Kidney epithelial cell (primary cell): ENCODE measurements at places on chromosomes 1 and 21.

GRCh38 chr1:25766721-25767436, 33.1 kb upstream of the SELENON start:
- no peak for DNase-seq

DNA sequence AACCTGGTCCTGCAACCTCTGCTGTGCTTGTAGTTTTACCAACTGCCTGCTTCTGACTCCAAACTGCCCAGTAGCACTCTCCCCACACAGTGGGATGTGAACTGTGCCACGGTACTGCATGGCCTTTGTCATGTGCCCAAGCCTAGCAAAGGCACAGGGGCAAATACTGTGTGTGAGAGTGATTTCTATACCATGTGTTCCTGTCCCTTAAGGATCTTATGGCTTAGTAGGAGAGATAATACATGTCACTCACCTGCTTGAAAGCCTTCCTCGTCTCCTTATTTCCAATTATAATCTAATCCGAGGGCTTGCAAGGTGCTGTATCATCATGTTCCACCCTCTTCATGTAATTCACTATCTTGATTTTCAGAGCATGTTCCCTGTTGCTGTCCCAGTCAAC, 51.3 kb downstream of the UBE4B start:
- no peak for DNase-seq

DNA sequence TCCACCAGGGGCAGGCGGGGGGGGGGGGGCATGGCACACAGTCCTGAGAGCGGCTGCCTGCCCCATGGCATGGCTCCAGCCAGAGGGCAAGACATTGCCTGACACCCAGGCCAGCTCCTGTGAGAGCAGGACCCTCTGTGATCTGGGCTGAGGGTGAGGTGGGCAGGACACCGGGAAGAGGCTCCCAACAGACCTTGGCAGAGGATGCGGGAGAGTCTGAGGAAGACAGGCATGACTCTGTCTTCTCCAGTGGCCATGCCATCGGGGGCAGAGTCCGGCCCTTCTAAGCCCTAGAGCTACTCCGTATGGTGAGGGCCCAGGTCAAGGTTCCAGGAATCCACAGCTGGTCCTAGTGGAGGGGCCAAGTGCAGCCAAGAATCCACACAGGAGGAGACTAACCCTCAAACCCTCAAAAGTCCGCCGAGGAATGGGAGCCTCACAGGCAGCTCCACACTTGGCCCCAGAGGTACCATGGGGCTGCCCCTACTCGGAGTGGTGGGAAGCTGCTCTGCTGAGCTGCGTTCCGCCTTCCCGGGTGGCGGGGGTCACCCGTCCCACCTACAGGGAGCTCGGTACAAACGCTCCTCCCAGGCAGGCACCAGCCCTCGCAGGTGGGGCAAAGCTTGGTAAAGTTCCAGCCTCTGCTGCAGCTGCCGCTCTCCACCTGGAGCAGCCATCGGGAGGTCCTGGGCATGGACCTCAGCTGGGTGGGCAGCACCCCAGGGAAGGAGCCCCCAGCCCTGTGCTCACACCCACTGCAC, 6.5 kb downstream of the ACTRT2 start:
- no peak for DNase-seq

DNA sequence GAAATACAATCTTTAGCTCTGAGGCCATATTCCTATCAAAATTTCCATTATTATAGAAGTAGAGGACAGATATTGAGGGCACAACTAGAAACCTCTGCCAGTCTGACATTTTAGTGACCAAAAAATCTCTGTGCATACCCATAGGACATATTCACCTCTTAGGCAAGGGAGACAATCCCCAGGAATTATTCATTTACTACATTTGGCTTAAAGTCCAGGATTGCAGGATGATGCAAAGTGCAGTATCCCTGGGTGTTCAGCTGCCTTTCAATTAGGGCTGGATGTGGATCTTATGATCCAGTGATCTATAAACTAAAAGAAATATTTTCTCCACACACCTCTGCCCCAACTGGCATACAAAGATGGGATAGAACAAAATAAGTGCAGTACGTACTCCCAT, 50.9 kb downstream of the PTGS2 start:
- DNase-seq = no peak

DNA sequence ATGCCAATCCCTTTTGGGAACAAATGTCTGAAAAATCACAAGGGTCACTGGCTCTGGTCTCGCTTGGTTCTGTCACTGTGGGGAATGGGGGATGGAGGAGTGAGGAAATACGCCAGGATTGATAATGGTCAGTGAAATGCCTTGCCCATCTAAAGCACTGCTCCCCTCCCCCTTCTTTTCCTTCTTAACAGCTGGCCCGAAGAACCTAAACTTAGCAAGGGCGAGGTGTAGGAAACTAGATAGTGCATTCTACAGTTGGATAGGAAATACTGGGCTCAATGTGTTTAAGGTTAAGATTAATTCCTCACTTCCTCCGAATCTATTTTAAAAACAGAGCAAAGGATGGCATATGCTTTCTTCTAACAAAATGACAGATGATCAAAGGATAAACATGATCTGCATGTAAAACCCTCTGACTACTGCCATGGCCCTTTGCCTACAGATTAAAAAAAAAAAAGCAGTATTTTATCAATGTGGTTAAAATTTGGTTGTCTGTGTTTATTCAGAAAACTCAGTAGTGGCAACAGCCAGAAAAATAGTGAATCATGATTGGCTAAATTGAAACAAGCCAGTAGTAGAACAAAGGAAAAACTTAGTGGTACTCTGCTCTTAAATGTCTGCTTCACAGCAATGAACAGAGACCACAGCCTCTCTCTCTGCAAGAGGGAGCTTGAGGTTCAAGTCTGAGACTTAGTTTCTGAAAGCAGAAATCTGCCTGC, 86.1 kb upstream of the VAV3 start:
- no peak for DNase-seq

GRCh38 chr1:206647224-206647623, 11.9 kb downstream of the DYRK3 start:
- no peak for DNase-seq

DNA sequence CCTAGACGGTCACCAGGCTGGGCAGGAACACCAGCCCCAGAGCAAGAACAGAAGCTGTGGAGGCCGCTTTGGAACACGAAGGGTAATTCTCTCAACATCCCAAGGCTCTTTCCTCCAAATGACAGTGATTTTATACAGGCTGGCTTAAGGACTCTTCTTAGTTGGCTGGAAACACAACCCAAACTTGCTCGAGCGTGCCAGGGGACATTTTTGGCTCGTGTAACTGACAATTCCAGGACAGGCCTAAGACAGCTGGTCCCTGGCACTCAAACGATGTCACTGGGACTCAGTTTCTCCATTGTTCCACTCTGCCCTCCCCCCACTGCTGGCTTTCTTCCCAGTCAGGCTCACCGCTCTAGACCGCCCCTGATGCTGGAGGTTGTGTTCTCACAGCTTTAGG, 164.7 kb downstream of the NPHP4 start:
- no peak for DNase-seq

DNA sequence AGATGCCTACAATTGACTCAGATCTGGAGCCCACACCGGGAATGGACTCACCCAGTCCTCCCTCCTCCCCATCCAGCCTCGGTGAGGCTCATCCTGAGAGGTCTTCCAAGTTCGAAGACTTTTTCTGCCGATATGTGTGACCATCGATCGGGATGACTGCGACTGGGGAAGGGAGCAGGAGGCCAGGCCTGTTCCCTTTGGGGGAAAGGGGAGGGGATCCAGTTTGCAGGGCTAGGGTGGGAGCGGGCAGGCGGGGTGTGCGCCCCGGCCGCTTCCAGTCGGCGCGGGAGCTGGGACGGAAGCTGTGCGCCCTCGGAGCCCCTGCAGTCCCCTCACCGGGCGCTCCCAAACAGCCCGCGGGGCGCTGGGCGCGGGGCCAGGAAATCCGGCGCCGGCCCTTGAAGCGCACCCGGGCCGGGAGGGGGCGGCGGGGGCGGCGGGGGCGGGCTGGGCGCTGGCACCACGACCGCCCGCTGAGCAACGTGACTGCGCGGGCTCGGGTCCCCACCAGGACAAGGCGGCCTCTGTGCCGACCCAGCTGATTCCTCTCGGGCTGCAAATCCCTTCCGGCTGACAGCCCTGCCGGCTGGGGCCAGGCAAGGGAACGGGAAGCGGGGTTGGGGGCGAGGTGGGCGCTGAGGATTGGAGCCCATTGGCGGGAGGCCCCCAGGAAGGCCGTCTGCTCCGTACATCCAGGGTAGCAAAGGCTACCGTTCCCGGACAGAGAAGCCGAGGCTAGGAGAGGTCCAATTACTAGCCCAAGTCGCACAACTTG, 103.9 kb downstream of the EBNA1BP2 start:
- DNase-seq = no peak

DNA sequence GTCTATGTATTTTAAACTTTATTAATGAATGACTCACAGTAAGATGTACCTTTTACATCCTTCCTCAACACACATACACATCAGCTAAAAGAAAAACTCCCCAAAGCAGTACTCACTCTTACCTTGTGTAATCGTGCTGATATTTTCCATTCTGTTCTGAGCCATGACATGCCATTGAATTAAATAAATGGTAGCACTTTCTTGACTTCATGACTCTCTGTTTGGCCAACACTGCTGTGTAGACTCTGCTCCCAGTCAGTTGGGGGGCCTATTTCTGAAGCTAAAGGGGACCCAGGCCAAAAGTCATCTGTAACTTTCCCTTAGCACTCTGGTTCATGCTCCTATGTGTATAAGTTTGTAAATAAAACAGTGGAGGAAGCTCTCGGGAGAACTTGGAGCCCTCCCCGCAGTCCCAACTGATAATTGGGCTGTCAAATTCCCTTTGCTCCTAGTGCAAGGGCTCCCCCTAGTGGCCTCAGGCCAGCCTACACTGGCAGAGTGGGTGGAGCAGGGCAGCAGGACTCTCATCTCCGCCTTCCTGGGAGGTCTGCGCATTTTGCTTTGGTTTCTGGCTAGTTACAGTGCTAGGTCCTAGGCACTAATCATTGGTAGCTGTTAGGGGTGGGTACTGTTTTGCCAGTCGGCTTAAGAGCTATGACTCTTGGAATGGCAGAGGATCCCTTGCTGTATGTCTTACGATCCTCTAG, 1.7 kb upstream of the FYB2 start:
- no peak for DNase-seq

- no peak for DNase-seq
Observed at GRCh38 chr1:156337052-156337887, 822 bp downstream of the CCT3 start.

DNA sequence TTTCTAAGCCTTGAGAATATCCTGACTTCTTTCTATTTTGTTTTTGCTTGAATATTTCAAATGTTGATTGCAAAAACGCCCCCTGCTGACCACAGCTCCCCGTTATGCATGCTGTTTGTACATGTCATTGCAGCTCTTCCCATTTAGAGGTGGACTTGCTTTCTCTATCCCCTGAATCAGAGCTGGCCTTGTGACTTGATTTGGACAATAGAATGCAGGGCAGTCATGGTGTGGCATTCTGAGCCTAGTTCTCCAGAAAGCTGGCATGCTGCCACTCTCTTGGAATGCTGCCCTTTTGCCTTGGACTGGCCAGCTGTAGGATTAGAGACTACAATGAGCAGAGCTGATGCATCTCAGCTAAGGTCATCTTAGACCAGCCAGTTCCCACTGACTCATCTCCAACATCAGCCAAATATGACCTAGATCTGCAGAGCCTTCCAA, 1561.5 kb downstream of the MRPL39 start:
- DNase-seq = peak; percentile 34

GRCh38 chr21:38356883-38357625, 100.3 kb downstream of the KCNJ15 start:
- DNase-seq = no peak

DNA sequence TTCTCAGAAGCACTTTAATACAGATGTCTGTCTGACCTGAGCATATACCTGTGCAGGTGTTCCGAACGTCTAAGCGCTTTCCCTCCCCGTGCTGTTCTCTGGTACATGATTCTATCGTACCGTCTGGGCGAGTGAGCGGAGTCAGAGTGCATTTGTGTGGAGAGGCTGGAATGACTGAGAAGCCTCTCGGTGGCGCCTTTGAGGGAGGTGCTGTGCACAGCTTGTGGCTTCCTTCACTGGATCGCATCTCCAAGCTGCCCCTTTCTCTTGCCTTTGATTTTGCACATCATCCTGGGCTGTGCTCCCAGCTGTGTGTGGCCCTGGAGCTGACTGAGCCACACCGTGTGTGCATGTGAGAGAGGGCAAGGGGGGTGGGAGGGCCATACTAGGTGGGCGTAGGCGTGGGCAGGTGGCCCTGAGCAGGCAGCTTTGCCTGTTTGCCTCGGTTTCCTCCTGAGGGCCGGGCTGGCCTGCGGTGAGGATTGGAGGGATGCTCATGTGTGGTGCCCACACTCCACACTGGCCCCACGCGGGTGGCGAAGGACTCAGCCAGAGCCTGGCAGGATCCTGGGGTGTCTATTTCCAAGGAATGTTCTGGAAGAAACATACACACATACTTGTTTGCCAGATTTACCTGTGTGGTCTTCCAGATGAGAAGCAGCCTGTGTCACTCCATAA, 105.3 kb downstream of the ADARB1 start:
- no peak for DNase-seq

- no peak for DNase-seq
Observed at GRCh38 chr1:216054600-216054999, 368.6 kb downstream of the USH2A start.

DNA sequence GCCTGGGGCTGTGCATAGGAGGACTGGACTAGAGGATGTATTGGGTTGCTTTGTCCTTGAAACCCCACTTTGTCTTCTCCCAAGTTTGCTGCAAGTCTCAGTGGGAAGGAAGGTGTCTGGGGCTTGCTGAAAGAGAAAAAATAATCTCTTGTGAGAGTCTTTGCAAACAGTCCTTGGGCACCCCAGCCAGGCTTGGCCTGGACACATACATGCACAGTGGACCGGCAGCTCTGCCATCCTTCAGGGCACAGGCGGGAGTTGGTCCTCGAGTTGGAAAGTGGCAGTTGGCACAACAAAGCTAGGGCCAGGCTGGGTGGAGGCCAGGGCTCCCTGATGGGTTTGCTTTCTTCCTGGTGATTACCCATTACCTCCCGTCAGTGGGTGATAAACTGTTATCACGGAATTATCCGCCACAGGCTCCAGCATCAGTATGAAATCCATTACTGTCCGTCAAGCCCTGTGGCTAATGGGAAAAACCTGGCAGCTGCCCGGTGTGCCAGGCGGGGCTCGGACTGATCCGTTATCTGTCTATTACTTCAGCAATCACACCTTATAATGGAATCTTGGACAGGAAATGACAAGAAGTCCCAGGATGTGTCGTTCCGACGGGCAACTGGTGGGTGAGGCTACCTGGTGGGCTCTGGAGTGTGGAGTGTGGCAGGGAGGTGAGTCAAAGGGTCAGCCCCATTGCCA, 265.7 kb downstream of the GRIK3 start:
- no peak for DNase-seq
